Fibroblast of skin of right biceps (primary cell): ENCODE measurements at places on chromosomes 5 and 9.

DNA sequence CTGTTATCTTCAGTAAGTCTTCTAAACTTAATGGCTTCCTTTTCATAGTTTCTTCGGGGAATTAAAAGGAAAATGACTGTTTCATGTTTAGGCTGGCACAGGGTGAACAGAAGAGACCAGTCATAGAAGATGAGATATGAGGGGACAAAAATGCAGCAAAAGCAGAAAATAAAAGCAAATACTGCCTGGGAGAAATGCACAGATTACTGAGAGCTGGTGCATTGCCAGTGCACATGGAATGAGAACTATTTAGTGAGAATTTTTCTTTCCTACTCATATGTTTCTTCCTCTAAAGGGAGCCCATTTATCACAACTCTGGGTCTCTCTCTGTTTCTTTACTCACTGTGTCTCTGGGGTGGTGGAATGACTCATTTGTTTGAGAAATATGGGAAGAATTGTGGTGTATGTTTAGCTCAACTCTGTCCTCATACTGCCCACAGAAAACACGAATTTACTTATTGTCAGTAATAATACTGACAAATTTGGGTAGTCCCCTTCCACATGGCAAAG lies 25.9 kb upstream of the ANKRD55 start:
- DNase-seq: peak; percentile 99

DNA sequence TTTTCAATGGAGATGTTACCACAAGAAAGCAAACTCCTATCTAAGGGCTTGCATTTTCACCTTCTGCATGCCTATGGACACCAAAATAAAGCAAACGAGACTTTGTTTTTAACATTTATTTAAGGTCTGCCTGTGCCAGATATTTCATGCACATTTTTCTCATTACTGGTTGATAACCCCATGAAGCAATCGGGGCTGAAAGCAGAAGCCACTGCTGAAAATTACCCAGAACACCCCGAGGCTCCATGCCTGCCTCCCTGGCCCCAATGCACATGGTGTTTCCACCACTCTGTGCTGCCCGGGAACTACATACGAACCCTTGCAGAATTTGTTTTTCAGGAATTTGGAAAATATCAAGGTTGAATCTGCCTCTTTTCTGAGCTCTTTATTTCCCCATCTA lies 240.1 kb downstream of the NR2F1-AS1 start:
- no peak for DNase-seq

DNA sequence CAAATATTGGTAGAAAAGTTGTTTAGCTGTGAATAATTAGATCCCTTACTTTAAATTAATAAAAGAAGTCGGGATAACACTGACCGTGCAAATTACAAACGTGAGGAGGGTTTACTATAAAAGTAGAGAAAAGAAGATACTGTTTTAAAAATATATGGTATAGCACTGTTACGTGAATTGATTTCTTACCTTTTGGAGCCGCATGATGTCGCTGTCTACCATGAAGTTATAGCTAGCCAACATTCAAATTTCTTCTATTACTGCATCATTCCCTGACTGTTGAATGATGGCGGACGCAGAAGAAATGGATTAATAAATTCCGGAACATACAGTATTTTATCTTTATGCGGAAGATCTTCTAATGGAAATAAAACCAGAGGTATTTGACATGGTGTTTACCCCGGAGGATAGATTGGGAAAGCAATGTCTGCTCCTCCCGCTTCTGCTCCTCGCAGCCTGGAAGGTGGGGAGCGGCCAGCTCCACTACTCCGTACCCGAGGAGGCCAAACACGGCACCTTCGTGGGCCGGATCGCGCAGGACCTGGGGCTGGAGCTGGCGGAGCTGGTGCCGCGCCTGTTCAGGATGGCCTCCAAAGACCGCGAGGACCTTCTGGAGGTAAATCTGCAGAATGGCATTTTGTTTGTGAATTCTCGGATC lies at the start of gene PCDHA6:
Gene PCDHA6, plus strand, starts transcription at position 257 of the 658 bp plus-strand sequence. Its CDS starts 132 bp downstream, at position 389.
- DNase-seq: no peak

DNA sequence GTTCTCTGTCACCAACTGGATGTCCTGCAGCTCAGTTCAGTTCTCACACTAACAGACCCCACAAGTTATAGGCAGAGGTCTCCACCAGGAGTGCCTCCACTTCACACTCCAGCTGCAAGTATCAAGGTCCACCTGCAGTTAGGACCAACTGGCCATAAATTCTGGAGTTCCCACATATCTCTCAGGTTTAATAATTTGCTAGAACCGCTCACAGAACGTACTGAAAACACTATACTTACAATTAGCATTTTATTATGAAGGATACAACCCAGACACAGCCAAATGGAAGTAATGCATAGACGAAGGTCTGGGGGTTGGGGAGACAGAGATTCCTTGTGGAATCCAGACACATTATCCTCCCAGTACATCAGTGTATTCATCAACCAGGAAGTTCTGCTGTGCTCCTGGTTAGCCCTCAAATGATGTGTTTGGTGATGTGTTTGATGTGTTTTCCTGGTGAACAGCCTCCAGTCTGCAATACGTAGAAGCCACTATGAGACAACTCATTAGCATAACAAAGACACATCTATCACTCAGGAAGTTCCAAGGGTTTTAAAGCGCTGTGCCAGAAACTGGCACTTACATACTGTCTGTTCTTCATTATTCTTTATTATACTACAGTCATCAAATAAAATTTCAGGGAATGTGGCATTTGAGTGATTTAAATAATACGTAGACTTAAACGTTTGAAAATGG lies 25.4 kb downstream of the OGN start:
- peak; percentile 92 for DNase-seq

- peak; percentile 46 for DNase-seq
Observed at GRCh38 chr9:109411798-109412352, 86.2 kb downstream of the PTPN3 start.

GRCh38 chr9:69549310-69550202 lies 122.6 kb downstream of the APBA1 start:
- DNase-seq: peak; percentile 62

DNA sequence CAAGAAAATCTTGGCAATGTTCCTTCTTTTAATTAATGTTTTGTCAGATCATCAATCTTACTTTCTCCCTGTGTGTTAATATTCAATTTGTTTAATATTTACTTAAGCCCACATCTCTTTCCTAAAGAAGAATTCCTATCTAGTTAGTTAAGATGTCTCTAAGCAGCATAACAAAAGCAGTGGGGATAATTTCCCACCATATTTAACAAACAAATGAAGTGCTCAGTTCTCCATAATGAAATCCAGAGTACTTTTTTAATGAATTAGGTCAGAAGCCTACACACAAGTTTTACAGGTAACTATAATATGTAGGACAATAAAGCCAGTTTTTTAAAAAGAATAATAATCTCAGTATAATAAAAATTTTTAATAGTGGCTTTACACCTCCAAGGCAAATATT lies 1918.8 kb downstream of the EFNA5 start:
- peak; percentile 0 for DNase-seq

- DNase-seq: no peak
Observed at GRCh38 chr9:97528529-97529230, 27.2 kb downstream of the TMOD1 start.

GRCh38 chr9:96029722-96030530 lies 154.4 kb downstream of the ERCC6L2 start:
- no peak for DNase-seq

- no peak for DNase-seq
Observed at GRCh38 chr5:40853632-40854192, 12.5 kb downstream of the CARD6 start.

GRCh38 chr9:136243631-136244030 lies 2.0 kb downstream of the QSOX2 start:
- no peak for DNase-seq

DNA sequence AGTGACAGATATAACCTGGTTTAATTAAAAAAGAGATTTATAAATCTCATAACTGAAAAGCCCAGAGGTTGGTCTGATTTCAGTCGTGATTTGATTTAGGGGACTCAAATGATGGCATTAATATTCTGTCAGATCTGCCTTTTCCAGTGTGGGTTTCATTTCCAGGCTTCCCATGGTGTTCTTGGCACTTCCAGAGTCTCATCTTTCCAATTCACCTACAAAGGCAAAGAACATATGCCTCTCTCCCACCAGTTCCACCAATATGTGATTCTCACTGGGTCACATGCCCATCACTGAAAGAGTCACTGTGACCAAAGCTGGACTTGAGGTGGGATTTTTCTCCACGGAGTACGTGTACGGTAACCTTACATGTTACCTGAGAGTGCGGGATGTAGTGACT lies 137.4 kb upstream of the IL12B start:
- no peak for DNase-seq

DNA sequence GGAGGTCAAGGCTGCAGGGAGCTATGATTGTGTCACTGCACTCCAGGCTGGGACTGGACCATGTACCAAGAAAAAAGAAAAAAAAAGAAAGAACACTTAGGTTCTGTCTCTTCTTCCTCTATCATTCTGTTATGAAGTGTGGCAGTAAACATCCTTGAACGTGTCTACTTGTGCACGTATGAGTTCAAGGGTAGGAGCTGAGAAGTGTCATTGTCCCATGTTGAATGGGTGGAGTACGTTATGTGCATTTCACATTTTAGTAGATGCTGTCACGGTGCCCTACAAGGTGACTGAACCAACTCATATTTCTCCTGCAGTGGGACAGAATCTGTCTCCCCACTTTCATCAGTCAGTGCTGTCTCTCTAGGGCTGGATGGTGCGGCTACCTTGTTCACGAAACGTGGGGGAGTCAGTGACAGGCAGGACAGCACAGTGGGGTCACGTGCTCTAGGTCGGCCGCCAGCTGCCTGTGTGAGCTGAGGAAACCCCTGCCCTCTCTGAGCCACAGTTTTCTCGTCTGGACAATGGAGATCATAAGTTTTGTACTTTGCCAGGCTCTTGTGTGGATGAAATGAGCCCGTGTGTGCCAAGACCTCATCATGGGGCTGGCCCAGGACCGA lies 47.2 kb downstream of the GTF3C4 start:
- DNase-seq: no peak

GRCh38 chr5:179605026-179605833 lies 18.2 kb downstream of the HNRNPH1 start:
- no peak for DNase-seq
